A549 treated with AZD2906 at 1 μM for 4 hours (cell line): ENCODE measurements at places on chromosomes 5 and 9. TPM values are rescaled to one million over a fixed set of nuclear protein-coding genes. Genes with fewer than 3 reads are reported as not detected.

F12 gene
- 15.9 to 26.4 TPM (median 22.8 TPM) in 5 replicates for total RNA-seq

NPDC1 gene
- 37.5 to 92.6 TPM (median 80.3 TPM) in 5 replicates for total RNA-seq

HAND1 gene
- 0.39 to 0.83 TPM (median 0.45 TPM) in 5 replicates for total RNA-seq

UTP15 gene
- 17.9 to 21.8 TPM (median 18.5 TPM) in 5 replicates for total RNA-seq

MYOT gene
- total RNA-seq, result 0.08 to 0.27 TPM (median 0.13 TPM) in 3 of 5 replicates, not detected in the others

NUTM2F gene
- total RNA-seq, result 0.02 TPM in 1 of 5 replicates, not detected in the others

COL23A1 gene
- 0.03 TPM in 1 of 5 replicates, not detected in the others for total RNA-seq

ANKHD1 gene
- 41.8 to 52.0 TPM (median 47.5 TPM) in 5 replicates for total RNA-seq

SPTLC1 gene
- total RNA-seq, result 54.1 to 81.4 TPM (median 61.5 TPM) in 5 replicates

AK8 gene
- 0.82 to 1.3 TPM (median 0.93 TPM) in 5 replicates for total RNA-seq

CEP120 gene
- 7.3 to 10.8 TPM (median 9.2 TPM) in 5 replicates for total RNA-seq

TMEM215 gene
- 0.02 to 0.03 TPM in 2 of 5 replicates, not detected in the others for total RNA-seq

CXCL14 gene
- total RNA-seq, result 0.09 to 0.38 TPM (median 0.27 TPM) in 5 replicates

EDIL3 gene
- total RNA-seq, result 0.08 to 0.21 TPM (median 0.12 TPM) in 5 replicates

STPG3 gene
- not detected in 5 replicates for total RNA-seq

CCDC69 gene
- 1.1 to 2.0 TPM (median 1.5 TPM) in 5 replicates for total RNA-seq

HK3 gene
- total RNA-seq, result 0.02 to 0.07 TPM in 2 of 5 replicates, not detected in the others

ATP10B gene
- not detected in 5 replicates for total RNA-seq

NUTM2G gene
- total RNA-seq, result not detected in 5 replicates

LTC4S gene
- 0.28 TPM in 2 of 5 replicates, not detected in the others for total RNA-seq

GFI1B gene
- 0.07 to 0.11 TPM (median 0.10 TPM) in 4 of 5 replicates, not detected in the other for total RNA-seq

TAF11L5 gene
- total RNA-seq, result not detected in 5 replicates

NRARP gene
- 2.1 to 4.1 TPM (median 3.6 TPM) in 5 replicates for total RNA-seq

PROB1 gene
- total RNA-seq, result 0.16 to 0.24 TPM (median 0.19 TPM) in 5 replicates

FOXD4 gene
- total RNA-seq, result 0.13 to 0.57 TPM (median 0.37 TPM) in 5 replicates

MARVELD2 gene
- 2.0 to 3.7 TPM (median 2.5 TPM) in 5 replicates for total RNA-seq

CDH9 gene
- total RNA-seq, result not detected in 5 replicates

MSX2 gene
- total RNA-seq, result 4.3 to 5.0 TPM (median 4.9 TPM) in 5 replicates

SNCAIP gene
- 0.03 to 0.21 TPM (median 0.05 TPM) in 5 replicates for total RNA-seq

SEPTIN8 gene
- total RNA-seq, result 17.8 to 21.9 TPM (median 19.3 TPM) in 5 replicates

GPR21 gene
- not detected in 5 replicates for total RNA-seq

ELAVL2 gene
- total RNA-seq, result 0.02 to 0.04 TPM (median 0.03 TPM) in 3 of 5 replicates, not detected in the others

NMUR2 gene
- total RNA-seq, result 0.08 to 0.17 TPM (median 0.09 TPM) in 5 replicates

BAAT gene
- 0.31 to 0.49 TPM (median 0.46 TPM) in 5 replicates for total RNA-seq

IL33 gene
- 0.23 to 0.61 TPM (median 0.25 TPM) in 5 replicates for total RNA-seq

SPARC gene
- total RNA-seq, result 14.7 to 22.4 TPM (median 17.8 TPM) in 5 replicates

HSPB3 gene
- 0.16 to 0.24 TPM in 2 of 5 replicates, not detected in the others for total RNA-seq

BOD1 gene
- 58.8 to 69.0 TPM (median 67.8 TPM) in 5 replicates for total RNA-seq

TTC33 gene
- total RNA-seq, result 7.7 to 17.3 TPM (median 9.2 TPM) in 5 replicates

DDX31 gene
- total RNA-seq, result 23.3 to 27.1 TPM (median 23.6 TPM) in 5 replicates

ECSCR gene
- total RNA-seq, result not detected in 5 replicates

SLC6A19 gene
- 0.42 to 0.71 TPM (median 0.66 TPM) in 5 replicates for total RNA-seq

SPATA31D4 gene
- total RNA-seq, result not detected in 5 replicates

HSD17B3 gene
- total RNA-seq, result 0.09 to 0.22 TPM (median 0.18 TPM) in 3 of 5 replicates, not detected in the others

CTXN3 gene
- total RNA-seq, result not detected in 5 replicates

PHYHD1 gene
- total RNA-seq, result 0.20 to 0.33 TPM (median 0.25 TPM) in 5 replicates

ZNF608 gene
- total RNA-seq, result 0.81 to 1.4 TPM (median 0.88 TPM) in 5 replicates

TMEFF1 gene
- 0.46 to 1.4 TPM (median 1.2 TPM) in 5 replicates for total RNA-seq

ADAMTS12 gene
- 5.5 to 7.2 TPM (median 7.0 TPM) in 5 replicates for total RNA-seq

NR5A1 gene
- total RNA-seq, result 0.07 to 0.20 TPM (median 0.17 TPM) in 5 replicates

PPP6C gene
- 24.1 to 26.0 TPM (median 25.7 TPM) in 5 replicates for total RNA-seq

LCN15 gene
- total RNA-seq, result 0.05 to 0.09 TPM (median 0.09 TPM) in 3 of 5 replicates, not detected in the others

CCL27 gene
- 0.14 to 0.33 TPM (median 0.24 TPM) in 4 of 5 replicates, not detected in the other for total RNA-seq

DOK3 gene
- total RNA-seq, result 1.8 to 5.3 TPM (median 3.6 TPM) in 5 replicates

GABRA6 gene
- total RNA-seq, result not detected in 5 replicates

FAM200C gene
- 1.5 to 1.8 TPM (median 1.6 TPM) in 5 replicates for total RNA-seq

RLN1 gene
- total RNA-seq, result not detected in 5 replicates

BTNL8 gene
- 0.06 TPM in 1 of 5 replicates, not detected in the others for total RNA-seq

LURAP1L gene
- 23.7 to 28.8 TPM (median 26.7 TPM) in 5 replicates for total RNA-seq
